ENCODE measurements at places on chromosomes 3 and 15.

- peak; percentile 58 for DNase-seq
Observed at GRCh38 chr15:71052356-71052755, 62.9 kb upstream of the THSD4 start.

DNA sequence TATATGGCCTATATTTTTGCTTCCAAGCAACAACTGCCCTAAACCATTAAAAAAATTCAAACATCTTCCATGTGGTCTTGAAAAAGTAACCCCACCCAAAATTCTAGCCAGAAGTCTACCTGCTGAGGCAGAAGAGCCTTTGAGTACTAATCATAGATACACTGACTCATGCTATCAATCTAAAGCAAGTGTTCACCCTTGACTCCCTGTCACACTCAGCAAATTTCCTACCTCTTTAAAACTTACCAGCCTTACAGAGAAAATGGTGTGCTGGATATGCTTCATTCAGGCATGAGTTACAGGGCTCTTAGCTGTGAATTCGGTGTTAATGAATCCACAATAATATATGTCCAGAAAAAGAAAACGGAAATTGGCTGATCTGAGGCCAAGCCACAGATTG, 373.8 kb downstream of the MAGI1 start:
- DNase-seq: no peak

- DNase-seq: no peak
Observed at GRCh38 chr3:68483041-68483440, 449.3 kb downstream of the TAFA4 start.

DNA sequence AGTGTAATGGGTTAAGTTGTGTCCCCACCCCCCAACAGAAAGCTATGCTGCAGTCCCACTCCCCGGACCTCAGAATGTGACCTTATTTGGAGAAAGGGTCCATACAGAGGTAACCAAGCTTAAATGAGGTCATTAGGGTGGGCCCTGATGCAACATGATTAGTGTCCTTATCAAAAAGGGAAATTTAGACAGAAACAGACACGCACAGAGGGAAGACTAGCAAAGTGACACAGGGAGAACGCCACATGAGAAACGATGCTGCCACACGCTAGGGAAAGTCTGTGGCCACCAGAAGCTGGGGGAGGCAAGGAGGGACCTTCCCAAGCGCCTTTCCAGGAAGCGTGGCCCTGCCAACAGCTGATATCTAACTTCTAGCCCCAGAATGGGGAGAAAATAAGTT, 65.4 kb downstream of the RPN1 start:
- no peak for DNase-seq

All from fibroblast of lung (primary cell).